Substantia nigra (tissue), 51 donors: ENCODE measurements at places on chromosomes 4 and X.

GRCh38 chr4:57424232-57424897, 314.2 kb upstream of the IGFBP7 start:
- DNase-seq, result peak; percentile 27

DNA sequence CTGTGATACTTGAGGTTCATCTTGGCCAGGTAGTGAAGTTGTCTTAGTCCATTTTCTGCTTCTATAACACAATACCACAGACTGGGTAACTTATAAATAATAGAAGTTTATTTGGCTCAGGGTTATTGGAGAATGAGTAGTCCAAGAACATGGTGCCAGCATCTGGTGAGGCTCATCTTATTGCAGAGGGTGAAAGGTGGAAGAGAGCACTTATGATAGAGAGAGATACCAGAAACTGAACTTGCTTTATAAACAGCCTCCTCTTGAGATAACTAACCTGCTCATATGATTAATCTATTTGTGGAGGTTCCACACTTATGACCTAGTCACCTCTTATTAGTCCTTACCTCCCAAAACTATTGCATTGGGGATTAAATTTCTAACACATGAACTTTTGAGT, 1.6 kb downstream of the C4orf51 start:
- DNase-seq, result no peak

DNA sequence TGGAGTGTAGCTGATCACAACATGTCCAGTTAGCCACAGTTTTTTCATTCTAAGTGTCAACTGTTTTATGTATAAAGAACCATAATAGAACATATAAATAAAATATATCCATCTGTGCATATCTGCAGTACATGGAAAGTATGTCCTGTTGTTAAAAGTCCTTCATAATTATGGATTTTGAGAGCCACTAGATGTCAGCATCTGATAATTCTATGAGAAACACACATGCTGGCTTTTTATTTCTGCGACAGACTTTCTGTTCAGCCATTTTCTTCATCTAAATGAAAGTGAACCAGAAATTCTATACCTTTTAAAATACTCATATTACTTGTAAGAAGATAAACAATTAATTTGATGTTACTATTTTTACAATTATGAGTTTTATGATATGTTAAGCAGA, 251.5 kb downstream of the GPM6A start:
- DNase-seq, result no peak

GRCh38 chr4:159174645-159175084, 71.8 kb downstream of the RAPGEF2 start:
- DNase-seq, result no peak

DNA sequence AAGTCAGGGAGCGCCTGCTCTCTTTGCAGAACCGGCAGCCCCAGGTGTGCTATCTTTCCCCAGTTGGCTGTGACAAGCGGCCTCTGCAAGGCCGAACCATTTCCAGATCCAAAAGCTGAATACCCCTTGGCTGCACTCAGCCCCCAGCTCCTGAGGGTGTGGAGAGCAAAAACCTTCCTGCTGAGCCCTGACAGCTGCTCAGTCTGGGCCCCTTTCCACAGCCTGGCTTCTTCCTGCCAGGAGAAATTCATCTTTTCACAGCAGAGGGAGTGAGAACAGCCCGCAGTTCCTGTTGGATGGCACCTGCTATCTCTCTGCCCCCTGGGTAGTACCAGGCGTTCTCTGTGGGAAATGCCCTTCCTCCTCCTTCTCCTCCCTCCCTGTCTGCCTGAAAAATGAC, 78.4 kb downstream of the DRD5 start:
- DNase-seq, result no peak

GRCh38 chrX:11188664-11189063, 77.5 kb downstream of the HCCS start:
- DNase-seq, result no peak

GRCh38 chr4:7956270-7956808, 16.7 kb upstream of the AFAP1 start:
- peak; percentile 37 for DNase-seq

DNA sequence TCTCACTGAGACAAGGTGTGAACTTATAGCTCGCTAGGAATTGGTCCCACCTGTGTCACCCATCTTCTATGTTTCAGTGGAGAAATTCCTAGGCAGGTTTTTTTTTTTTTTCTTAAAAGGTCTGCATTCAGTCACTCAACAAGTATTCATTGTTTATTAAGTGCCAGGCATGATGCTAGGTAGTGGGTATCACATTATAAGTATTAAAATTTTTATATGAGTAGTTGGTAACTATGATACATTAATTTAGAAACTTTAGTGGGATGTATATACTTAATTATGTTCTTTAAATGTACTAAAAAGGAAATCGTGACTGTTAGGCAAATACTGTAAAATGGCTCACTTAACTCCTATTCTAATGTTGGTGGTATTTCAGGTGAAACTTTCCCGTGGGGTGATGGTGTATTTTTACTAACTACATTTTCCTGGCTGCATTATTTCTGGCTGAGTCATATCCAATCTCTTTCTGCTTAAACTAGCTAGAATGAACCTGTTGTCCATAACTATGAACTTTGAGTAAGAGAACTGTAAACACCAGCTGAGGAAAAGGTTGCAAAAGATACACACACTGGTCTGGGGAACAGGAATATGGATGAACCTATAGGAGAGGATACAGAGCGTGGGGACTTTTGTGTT, 49.3 kb upstream of the MED14 start:
- DNase-seq, result no peak

- DNase-seq, result no peak
Observed at GRCh38 chr4:87565746-87566145, 36.6 kb upstream of the SPARCL1 start.

DNA sequence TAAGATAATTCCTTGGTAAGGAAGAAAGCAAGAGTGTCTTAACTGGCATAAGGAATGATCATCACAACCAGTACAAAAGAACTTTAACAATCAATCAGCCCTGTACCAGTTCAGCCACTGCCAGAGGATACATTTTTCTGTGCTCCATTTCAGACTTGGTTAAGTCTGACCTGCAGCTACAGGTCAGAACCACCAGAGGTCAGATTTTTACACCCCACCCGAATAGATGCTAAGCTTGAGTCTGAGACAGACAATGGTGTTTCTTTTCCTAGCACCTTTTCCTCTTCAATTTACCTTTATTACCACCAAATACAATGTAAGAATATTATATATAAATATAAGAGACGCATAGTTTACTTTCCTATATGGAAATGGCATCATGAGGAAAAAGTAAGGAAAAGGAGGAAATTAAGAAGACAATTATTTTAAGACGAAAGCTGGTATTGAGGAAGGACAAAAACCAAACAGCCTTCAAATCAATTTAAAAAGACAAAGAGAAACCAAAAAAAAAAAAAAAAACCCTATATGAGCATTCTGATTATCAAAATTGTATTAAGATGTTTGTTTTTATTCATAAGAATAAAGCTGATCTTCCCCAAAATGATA, 215.3 kb upstream of the TTC29 start:
- no peak for DNase-seq

- DNase-seq, result no peak
Observed at GRCh38 chr4:7803371-7803770, 136.3 kb downstream of the AFAP1 start.

DNA sequence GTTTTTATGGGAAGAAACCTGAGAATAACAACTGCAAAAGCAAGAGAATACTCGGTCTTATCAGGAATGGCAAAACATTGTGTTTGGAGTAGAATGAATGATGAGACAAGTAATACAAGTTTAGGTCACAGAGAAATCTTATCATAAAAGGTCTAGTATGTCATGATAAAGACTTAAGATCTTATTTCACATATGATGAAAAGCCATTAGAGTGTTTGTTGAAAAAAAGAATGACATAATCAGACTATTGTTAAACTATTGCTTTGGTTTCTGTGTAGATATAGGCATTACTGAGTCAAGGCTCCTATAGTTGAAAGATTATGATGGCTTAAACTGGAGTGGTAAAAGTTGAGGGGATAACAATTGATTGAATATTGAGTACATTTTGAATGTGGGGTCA, 603.6 kb downstream of the CCSER1 start:
- no peak for DNase-seq

- DNase-seq, result no peak
Observed at GRCh38 chr4:38672074-38672396, 8.0 kb downstream of the KLF3 start.

DNA sequence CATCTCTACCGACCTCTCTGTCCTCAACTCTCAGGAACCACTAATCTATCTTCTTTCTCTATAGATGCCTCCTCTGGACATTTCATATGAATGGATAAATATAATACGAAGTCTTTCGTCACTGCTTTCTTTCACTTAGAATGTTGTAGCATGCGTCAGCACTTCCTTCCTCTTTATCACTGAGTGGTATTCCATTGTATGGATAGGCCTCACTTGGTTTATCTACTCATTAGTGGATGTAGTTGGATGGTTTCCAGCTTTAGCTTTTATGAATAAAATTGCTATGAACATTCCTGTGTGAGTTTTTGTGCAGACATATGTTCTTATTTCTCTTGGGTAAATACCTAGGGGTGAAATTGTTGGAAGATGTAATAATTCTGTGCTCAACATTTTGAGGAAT, 528.2 kb upstream of the FAT1 start:
- DNase-seq, result no peak

DNA sequence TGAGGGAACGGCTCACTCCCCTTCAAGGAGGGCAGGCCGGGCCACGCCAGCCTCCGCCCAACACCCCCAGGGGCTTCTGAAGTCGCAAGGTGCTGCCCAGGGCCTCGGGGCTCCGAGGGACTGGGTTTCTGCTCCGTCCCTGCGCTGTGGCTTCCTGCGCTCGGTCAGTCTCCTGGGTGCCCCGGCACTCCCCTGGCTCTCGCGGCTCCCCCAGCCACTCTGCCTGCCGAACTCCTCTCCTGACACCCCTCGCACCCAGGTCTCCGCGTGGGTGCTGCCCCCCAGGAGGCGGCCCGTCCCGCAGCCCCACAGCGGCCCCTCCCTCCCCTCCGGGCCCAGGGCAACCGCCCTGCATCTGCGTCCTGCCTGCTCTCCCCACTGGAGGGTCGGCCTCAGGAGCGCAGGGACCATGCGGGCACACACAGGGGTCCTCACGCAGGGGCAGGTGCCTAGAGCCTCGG, 151.9 kb downstream of the AFAP1 start:
- no peak for DNase-seq

GRCh38 chrX:45537936-45538335, 337.3 kb upstream of the DIPK2B start:
- no peak for DNase-seq

- peak; percentile 3 for DNase-seq
Observed at GRCh38 chrX:129781134-129781672, 1.5 kb downstream of the SASH3 start.

DNA sequence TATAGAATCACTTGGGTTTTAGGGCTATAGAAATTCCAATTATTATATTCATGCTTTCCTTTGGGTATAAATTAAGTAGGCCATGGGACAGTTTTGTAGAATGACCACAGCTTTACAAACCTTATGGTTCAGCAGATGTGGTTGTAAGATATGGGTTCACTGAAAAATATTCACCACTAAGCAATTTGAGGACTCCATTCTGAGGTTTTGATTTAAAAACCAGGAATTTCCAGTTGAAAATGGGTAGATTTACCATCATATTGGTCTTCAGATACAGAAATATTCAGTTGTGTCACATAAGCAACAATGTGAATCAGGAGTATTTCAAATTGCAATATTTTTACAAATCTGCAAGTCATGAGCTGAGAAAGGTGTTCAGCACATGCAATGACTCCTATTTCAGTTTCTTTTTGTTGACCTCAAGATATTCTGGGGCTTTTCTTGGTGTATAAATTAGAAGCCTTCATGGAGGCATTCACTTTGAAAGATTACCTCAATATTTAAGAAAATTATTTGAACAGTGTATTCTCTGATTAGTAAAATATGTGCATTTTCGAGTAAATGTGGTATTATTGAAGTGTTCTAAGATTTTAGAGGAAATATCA, 218.4 kb upstream of the HCCS start:
- no peak for DNase-seq

DNA sequence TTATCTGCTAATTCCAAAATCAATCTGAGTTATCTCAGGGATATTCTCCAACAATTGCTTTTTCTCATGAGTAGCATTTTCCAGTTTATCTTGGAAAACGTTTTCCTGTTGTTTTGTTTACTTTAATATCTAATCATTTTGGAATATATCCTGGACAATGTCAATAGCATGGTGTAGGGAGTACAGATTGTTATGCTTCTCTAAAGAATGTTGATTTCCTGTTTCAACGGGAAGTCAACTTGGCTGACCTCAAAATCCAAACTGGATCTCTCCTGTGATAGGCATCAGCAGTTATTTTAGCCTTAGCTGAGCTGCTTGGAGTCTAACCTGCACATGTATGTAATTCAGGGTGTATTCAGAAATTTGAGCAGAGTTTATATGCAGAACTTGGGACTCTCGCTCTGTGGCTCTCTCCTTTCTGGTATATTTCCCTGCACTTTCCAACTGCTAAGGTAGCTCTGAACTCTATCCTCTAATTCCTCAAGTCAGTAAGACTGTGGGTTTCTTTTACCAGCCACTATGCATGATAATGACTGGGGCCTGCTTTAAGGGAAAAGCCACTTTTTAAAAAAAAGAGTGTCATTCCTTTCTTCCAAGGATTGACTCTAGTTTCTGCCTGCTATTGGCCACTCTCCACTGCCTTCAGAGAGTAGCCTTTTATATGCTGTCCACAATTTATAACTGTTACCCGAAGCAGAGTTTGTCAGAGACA, 7.7 kb downstream of the PRSS48 start:
- no peak for DNase-seq

GRCh38 chr4:150854600-150854999, 160.5 kb downstream of the LRBA start:
- no peak for DNase-seq

GRCh38 chr4:173365359-173365996, 5.3 kb upstream of the SAP30 start:
- no peak for DNase-seq

- DNase-seq, result no peak
Observed at GRCh38 chr4:162443510-162443909, 279.7 kb upstream of the FSTL5 start.

DNA sequence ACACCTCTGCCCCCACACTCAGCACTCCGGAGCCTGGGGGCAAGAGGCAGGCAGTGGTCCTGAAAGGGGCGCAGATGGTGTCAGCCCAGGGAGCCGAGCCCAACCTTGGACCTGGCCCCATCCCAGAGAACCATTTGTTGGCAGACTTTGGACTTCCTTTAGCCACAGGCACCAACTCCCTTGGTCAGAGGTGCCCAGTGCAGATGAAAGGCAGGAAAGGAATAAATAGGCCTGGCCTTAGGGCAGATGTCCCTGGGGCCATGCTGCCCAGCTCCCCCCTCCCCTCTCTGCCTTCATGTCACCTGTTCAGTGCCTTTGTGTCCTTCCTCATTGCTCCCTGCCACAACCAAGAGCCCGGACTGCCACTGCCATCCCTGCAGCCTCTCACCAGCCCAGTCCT, 52.8 kb downstream of the SEL1L3 start:
- DNase-seq, result peak; percentile 62

GRCh38 chr4:7393601-7394575, 40.8 kb downstream of the PSAPL1 start:
- DNase-seq, result no peak

DNA sequence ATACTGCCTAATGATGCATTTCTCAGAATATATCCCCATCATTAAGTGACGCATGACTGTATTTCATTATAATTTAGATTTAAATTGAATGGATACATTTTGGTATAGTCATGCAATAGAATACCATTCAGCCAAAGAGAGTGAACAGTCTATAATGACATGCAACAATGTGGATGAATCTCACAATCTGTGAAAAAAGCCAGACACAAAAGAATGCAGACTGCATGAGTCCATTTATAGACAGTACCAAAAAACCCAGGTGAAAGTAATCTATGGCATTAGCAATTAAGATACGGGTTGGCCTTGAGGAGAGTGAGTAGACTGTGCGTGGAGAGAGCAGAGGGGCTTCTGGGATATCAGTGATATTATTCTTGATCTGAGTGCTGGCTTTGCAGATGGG, 239.7 kb upstream of the PGRMC2 start:
- no peak for DNase-seq

- DNase-seq, result no peak
Observed at GRCh38 chrX:29813174-29813573, 402.2 kb upstream of the MAGEB2 start.
